ENCODE measurements at places on chromosomes 2 and 18.
A peak's percentile ranks its signal among the peaks of the same experiment; 100 is the strongest.

DNA sequence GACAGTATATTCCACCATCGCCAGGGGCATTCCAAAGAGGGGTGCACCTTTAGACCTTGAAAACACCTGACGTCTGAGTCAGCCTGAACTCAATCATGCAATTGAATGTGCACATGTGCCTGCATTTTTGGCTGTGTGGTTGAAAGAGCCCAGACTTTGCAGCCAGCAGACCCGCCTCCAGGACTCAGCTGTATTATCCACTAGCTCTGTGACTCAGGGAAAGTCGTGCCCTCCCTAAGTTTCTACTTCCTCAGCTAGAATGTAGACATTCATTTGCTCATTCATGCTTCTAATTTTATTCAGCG lies 94.2 kb downstream of the LRRC30 start:
- DNase-seq = no peak

DNA sequence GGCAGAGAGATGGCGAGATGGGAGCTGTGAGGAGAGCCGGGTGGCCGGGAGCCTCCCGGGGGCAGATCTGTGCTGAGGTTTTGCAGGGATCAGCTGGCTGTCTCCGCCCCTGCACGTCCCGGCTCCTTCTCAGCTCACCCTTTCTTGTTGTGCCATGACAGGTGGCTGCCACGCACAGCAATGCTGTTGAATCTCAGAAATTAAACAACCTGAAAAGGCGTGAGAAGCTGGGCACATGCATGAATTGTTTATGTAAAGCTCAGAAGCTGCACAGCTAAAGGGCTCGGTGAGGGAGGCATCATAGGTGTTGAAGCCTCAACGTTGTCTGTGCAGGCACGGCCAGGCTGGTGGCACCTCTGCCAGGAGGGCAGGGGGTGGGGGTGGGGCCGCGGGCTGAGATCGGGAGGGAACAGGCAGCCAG lies 858 bp upstream of the RTP5 start:
- DNase-seq = no peak

- no peak for DNase-seq
These were observed 15.4 kb upstream of the MSGN1 start for GRCh38 chr2:17800693-17801458.

DNA sequence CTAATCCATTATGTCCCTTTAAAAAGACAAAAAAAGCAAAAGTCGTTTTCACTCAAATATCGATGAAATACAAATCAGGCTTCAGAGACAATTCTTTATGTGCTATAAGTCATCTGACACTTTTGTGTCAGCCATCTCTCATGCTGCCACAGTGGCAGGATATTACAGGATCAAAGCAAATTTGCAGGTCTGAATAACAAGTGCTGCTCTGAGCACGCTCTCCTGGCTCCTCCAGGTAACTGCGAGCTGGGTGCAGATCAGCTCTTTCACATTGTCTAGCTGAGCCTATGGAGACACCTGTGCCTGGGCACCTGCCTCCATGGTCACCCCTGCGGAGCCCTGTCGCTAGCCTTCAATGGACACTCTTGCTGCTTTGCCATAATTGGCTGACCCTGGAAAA lies 250.2 kb upstream of the RAB12 start:
- no peak for DNase-seq

- no peak for DNase-seq
These were observed 52.5 kb upstream of the CTDP1 start for GRCh38 chr18:79626905-79627749.

DNA sequence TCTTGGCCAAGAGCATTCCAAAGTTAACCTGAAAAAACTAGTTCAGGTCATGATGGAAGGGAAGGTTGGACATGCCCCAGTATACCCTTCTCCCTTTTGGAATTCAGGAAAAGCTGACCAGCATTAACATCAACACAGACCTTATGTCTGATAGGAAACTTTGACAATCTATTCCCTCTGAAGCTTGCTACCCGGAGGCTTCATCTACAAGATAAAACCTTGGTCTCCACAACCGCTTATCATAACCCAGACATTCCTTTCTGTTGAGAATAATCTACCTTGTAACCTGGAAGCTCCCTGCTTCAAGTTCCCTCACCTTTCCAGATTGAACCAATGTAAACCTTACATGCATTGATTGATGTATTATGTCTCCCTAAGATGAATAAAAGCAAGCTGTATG lies 24.7 kb upstream of the IL37 start:
- DNase-seq = no peak

DNA sequence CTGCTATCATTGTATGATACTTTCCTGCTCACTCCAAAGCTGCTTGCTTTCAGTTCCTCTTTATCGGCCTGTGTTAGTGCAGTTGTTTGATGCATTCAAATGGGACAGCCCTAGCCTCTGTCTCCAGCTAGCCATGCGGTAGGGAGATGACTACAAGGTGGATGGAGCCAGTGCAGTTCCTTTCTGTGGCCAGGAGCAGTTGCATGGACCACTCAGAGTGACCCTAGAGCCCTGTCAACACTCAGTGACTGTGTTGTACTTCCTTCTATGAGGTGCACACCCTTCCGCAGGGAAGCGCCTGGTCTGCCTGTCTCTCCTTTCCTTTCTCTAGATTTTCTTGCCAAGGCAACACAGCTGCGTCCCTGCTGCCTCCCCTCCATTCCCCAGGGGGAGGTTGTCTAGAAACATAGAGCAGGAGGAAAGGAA lies 33.8 kb downstream of the KCNS3 start:
- no peak for DNase-seq

DNA sequence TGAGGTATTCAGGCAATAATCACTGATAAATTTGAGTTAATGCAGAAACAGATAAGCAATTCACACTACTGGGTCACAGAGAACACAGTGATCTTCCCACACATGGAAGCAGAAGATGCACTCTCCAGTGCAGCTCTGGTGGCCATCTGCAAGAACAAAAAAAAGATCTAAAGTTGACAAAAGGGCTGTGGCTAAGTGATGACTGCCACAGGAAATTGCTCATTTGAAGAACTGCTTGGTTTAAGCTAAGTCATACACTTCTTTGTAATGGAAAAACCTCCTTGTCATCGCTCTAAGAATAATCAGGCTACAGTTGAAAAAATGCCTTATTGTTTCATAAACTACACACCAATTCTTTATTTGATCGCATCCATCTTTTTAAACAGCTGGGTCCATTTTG lies 115.1 kb downstream of the DTNB start:
- DNase-seq = no peak

- no peak for DNase-seq
These were observed 123.6 kb downstream of the CSRNP3 start for GRCh38 chr2:165593081-165593480.

DNA sequence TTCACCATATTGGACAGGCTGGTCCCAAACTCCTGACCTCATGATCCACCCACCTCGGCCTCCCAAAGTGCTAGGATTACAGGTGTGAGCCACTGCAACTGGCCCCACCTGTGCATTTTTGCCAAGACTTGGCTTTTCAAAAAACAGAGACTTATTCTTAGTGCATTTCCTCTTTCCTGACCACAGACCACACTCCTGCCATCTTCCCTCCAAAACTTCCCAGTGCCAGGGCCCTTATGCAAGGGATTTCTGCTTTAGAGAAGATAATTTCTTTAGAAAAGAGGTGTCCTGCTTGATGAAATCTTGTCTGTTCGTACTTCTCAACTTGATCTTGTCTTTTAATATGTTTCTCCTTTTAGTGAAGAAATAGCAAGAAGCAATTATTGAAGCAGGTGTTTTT lies 98.8 kb upstream of the ZNF516 start:
- DNase-seq = no peak

DNA sequence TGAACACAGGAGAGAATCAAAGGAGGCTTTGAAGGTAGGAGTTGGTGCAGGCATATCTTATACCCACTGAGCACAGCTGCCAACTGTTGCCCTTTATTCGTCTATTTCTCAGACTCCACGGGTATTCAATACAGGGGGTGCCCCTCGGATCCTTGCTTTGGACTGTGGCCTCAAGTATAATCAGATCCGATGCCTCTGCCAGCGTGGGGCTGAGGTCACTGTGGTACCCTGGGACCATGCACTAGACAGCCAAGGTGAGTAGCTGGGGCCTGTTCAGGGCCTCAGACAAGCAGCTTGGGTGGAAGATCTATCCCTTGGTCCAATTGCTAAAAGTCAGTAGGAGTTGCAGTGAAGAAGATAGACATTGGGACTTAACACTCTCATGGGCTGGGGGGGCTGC lies 5.2 kb downstream of the CAD start:
- DNase-seq = no peak

- no peak for DNase-seq
These were observed 16.4 kb downstream of the CRIM1 start for GRCh38 chr2:36371928-36372391.

DNA sequence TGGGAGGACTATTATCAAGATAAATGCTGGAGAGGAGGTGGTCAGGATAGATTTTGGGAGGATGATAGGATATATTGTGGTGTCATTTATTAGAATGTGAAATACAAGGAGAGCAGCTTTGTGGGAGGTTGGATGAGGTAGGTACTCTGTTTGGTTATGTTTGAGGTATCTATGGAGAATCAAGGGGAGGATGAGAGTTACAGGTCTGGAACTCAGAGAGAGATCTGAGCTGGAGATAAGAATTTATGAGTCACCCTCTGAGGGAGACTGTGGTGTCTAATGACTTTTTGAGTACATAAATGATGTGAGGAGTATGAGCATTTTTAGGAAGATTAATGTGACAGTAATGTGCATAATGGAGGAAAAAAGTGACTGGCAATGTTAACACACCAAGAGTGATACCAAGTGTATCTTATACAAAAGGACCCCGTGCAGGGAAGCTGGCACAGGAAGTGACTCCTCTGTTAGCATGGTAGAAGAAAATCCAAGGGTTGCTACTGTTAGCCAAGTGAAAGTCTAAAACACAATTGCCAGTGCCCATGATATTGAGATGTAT lies 48.2 kb downstream of the CRIM1 start:
- no peak for DNase-seq

- no peak for DNase-seq
These were observed 19.1 kb upstream of the MARCHF4 start for GRCh38 chr2:216391401-216391800.

DNA sequence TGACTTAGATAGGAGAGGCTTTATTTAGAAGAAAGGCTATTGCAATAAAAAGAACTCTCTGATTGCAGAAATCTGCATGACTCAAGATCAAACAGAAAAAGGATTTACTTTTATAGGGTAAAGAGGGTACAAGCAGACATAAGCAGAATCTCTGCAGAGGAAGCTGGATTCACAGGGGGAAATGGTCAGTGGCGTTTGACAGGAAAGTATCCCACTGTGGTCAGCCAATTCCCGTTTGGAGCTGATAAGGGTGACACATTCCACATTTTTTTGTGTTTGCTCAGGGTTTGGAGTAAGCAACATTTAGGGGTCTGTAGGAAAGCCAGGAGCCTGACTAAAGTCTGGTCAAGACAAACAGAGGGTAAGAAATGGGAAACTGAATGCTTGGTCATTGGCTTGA lies 23.9 kb upstream of the SCYGR5 start:
- DNase-seq = no peak

GRCh38 chr18:58535340-58536201 lies 93.3 kb downstream of the ALPK2 start:
- no peak for DNase-seq

GRCh38 chr2:191521608-191522208 lies 156.2 kb upstream of the NABP1 start:
- no peak for DNase-seq

DNA sequence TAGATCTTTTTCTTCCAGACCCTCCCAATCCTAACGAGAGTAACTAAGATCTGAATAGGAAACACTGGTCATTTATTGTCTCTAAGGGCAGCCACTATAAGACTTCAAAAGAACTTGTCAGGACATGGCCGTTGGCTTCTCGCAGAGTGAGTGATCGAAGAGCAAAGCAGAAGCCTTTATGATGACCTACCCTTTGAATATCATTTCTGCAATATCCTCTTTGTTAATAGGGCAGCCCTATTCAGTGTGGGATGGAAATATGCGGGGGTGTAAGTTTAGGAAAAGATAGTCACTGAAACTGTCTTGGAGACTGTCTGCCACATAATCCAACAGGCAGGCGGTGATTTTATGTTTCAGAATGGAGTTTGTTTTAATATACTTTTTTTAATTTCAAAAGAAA lies 70.9 kb downstream of the FBXO36 start:
- no peak for DNase-seq

- DNase-seq = no peak
These were observed 40.6 kb downstream of the GREB1 start for GRCh38 chr2:11574176-11575046.

- no peak for DNase-seq
These were observed 86.9 kb upstream of the RBBP8 start for GRCh38 chr18:22846088-22846683.

- DNase-seq = no peak
These were observed 112.9 kb upstream of the GYPC start for GRCh38 chr2:126543081-126543480.

- no peak for DNase-seq
These were observed 864.2 kb upstream of the LRATD1 start for GRCh38 chr2:13768274-13768673.

- no peak for DNase-seq
These were observed 70.8 kb downstream of the RAPGEF4 start for GRCh38 chr2:172806493-172806892.

DNA sequence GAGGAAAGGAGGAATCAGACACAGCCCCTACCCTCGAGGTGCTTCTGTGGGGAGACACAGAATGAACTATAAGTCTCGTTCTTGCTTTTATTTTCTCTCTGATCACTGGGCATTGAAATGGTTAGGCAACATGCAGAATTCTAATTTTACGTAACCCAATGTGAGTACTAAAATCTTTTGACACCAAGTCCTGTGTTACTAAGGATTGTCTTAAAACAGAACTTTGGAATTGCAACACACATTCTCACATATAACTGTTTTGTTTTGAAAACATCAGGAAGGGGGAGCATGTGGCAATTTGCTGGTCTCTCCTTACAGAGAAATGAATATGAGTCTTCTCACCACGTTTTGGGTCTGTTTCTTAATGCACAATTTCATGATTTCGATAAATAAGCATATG lies 23.6 kb upstream of the SULT1C4 start:
- DNase-seq = no peak

GRCh38 chr2:101419096-101419663 lies 31.9 kb upstream of the CREG2 start:
- peak; percentile 63 for DNase-seq

DNA sequence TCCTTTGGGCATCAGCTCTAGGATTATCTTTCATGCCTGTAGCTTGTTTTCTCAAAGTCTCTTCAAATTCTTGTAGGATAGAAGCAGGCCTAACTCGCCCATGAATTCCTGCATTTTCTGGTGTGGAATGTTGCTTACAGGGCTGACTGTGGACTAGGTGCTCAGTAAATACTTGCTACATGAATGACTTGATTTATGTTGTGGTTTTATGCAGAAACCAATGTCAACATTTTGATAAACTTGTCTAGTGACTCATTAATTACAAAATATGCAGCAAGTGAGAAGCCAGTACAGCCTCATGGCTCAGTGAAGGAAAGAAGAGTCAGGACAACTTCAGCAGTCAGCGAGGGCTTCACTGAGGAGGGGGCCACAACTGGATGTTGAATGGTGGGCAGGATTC lies 110.6 kb upstream of the SIX2 start:
- no peak for DNase-seq

DNA sequence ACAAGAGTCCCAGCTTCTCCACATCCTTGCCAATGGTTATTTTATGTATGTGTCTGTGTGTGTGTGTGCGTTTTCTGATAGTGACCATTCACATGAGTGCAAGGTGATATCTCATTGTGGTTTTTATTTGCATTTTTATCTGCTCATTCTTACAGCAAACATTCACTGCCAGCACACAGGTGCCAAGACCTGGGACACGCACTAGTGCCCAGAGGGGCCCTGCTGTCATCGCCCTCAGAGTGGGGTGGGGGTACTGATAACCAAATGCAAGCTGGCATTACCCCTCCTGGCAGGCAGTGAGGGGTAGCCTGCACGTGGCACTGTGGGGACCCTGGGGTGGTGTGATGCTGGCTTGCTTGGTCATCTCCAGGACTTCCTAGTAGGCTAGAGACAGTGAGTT lies 285.4 kb downstream of the LPIN1 start:
- no peak for DNase-seq

Measured in tibial artery (tissue), 4 donors.